Non-pigmented ciliary epithelial cell (primary cell): ENCODE measurements at places on chromosomes 2 and 18.

DNA sequence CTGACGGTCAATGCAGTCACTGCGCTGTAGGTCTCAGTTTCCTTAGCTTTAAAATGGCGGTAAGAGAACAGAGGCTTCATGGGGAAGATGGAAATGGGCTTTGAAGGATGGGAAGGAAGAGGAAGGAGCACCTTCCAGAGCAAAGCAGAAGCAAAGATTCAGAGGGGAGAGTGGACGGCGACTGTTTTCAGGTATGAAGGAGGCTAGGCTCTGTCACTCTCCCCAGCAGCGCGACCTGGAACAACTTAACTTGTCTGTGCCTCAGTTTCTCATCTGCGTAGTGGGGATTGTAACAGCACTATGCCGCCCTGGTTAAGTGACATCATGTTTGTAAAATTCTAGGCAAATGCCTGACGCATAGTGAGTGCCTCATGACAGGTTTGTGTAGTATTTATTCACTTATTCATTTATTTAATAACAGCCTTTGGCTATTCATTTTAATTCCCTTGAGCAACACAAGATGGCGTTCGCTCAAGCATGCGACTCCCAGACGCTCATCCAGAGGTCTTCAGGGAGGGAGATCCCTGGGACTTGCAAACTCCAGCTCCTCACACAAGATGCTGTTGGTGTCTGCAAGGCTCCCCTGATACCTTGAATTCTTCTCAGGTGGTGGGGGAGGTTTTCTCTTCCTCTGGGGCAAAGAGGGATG, 336.3 kb downstream of the DYSF start:
- DNase-seq = no peak

GRCh38 chr2:18066066-18066465, 187.6 kb downstream of the KCNS3 start:
- DNase-seq = no peak

GRCh38 chr2:157813467-157813866, 62.7 kb downstream of the ACVR1 start:
- no peak for DNase-seq

DNA sequence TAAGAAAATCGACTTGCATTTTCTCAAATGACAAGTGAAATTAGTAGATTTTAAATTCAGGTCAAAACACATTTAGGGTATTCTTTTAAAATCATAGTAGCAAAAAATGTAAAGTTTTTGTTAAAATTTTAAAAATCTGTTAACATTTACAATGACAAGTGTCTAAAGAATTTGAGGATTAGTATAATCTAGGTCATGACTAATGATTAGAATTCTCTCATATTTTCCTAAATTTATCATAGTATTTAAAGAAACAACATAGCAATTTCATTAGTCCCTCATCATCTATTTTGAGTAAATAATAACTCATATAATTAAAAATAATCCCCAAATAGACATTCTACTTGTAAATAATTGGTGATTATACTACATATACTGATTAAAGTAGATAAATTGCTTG, 23.6 kb downstream of the THUMPD2 start:
- no peak for DNase-seq

DNA sequence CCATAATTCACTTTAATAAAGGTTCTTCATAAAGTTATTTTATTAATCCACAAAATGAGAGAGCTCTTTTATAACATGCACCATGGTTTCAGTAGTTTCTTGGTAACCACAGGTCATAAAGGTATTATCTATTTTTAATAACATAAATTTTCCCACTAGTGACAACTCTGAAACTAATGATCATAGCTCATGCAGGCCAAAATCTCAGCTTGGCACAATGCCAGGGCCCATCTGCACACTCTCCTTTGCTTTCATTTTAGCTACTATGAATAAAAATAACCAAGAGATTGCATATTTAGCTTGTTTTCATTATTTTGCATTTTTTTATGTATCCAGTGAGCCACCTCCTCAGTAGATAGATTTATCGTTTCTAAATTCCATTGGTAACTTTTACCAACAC, 691.8 kb upstream of the CHAC2 start:
- DNase-seq = no peak

DNA sequence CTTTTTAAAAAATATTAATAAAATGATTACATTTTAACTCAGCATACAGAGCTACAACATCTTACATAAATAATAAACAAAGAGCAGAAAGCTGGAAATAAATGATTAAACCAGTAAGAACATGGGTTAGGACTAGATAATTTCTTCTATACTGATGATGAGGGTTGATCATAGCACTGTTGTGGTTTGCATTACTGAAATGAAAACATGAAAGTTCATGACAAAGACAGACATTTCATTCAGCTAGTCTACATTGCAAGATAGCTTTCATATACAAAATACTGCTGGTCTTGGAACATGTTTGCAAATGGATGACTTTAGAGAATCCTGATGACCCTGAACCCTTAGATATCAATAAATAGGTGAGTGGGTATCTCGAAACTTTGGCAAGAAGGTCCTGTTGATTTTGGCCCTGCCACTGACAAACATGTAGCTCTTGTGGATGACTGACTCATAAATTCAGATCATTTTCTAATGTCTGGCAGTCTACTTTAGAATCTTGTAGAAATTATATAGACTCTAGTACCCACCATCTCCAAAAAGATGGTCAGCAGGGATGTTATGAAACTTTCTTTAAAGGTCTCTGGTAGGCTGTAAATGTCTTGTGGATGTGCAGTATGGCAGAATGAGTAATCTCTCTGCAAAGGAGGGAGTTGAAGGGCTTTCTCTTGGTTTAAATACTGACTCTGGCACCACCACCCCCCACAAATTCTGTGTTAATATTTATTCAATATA, 15.5 kb upstream of the CDC42EP3 start:
- no peak for DNase-seq

DNA sequence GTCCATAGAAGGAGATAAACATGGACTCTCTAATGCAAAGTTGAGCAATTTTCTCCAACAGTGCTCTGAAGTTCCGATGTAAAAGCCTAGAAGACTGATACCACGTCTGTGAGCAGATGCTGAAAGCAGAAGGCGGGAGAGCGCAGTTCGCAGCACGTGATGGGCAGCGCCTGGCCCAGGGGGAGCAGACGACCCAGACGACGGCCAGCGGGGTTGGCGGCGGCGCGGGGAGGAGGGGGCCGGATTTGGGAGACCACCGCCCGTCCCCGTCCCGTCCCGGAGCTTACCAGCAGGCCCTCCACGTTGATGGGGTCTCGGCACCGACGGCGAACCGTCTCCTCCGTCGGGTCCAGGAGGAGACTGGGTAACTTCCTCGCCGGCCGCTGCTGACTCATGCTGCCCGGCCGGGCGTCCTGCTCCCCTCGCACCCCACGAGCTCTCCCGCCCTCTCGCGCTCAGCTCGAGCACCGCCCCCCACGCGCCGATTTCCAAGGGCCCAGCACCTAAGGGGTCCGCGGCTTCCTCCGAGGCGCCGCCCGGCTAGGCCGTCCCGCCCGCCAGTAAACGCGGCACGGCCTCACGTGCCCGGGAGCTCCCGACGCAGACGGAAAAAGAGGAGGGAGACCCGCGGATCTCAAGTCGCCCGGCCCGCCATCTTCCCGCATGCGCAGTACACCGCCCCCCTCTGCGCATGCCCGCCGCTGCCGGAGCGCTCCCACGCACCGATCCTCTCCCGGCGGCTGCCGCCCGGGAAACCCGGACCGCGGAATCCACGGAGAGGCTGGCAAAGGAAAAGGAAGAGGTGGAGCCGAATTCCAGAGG, at the start of gene E2F6:
Gene E2F6, minus strand, starts transcription at position 677 of the 822 bp plus-strand sequence. Its CDS starts 282 bp downstream, at position 395.
- peak; percentile 66 for DNase-seq

GRCh38 chr2:202375033-202375608, 1.0 kb upstream of the BMPR2 start:
- peak; percentile 77 for DNase-seq

DNA sequence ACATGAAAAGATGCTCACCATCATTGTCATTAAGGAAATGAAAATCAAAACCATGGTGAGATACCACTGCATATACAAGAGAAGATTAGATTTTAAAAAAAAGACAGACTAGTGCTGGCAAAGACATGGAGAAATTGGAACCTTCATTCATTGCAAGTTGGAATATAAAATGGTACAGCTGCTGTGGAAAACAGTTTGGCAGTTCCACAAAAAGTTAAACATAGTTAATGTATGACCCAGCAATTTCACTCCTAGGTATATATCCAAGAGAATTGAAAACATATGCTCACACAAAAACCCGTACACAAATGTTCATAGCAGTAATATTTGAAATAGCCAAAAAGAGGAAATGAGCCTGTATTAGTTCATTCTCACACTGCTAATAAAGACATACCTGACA, 33.7 kb upstream of the MBOAT2 start:
- no peak for DNase-seq

DNA sequence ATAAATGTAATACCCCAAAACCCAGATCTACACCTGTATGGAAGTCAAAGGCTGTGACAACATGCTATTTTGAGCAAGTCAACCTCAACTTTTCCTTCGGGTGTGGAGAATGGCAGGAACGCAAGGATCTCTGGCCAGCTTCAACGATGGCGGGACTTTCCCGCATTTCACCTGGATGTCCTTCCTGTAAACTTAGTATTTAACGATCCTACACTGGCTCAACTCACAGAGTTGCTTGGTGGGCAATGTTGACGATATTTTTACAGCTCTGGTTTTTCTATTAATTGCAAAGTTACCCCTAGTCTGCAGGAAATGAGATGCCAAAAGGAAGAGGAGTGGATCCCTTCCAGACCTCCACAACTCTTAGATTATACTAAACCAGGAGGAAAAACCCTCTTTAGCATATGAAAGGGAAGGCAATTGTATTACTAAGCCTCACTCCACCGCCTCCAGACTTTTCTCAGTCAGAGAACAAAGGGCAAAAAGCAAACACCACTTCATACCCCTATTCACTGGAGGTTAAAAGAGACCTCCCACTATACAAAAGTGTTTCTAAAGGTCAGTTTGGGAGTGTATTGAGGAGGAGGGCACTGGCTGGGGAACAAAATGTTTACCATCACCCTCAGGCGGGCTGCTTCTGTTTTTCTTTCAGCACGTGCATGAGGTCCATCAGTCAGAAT, 56.5 kb upstream of the ACVR1 start:
- no peak for DNase-seq

DNA sequence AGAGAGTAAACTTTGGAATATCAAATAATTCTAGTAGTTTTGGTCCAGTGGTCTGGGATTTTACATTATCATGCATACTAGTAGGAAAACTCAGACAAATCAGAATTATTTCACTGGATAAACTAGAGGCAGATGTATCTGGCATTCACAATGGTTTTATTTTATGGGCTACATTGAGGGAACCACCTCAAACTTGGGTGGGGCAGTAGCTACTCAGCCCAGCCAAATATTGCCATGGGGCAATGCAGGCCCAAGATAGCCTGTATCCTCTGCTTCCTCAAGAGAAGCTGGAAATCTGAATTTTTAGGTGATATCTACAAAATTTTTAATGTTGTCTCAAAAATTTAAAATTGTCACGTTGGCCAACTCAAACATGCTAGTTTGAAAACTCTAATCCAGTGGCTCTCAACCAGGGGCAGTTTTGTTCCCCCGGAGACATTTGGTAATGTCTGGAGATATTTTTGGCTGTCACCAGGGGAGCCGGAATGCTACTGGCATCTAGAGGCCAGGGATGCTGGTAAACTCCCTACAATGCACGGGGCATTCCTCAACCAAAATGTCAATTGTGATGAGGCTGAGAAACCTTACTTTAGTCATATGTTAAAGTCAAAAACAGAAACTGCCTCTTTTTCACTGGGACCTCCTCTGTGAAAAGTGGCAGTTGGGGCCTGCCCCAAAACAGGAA, 172.8 kb upstream of the SPRED2 start:
- DNase-seq = no peak
